ENCODE measurements at places on chromosomes 6 and 20.

DNA sequence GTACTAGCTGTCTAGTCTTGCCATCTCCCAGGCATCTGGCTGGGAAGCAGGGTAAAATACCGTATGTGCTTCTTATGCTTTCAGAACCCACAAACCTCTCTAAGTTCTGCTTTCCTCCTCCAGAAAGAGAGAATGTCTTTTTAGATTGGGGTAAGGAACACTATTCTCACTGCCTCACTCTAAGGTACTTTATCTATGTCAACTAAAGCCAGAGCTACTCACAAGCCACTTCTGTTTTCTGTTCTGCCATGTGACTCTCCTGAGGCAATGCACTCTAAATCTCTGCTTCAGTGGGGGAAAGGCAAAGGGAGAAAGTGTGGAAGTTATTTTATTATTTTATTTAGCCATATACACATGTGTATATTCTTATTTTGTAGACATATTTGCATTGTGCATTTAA, 15.6 kb downstream of the MEP1A start:
- DNase-seq = no peak

GRCh38 chr20:36197271-36197670, 39.0 kb upstream of the AAR2 start:
- no peak for DNase-seq

- DNase-seq = no peak
Observed at GRCh38 chr6:56511591-56511990, 131.1 kb downstream of the DST start.

DNA sequence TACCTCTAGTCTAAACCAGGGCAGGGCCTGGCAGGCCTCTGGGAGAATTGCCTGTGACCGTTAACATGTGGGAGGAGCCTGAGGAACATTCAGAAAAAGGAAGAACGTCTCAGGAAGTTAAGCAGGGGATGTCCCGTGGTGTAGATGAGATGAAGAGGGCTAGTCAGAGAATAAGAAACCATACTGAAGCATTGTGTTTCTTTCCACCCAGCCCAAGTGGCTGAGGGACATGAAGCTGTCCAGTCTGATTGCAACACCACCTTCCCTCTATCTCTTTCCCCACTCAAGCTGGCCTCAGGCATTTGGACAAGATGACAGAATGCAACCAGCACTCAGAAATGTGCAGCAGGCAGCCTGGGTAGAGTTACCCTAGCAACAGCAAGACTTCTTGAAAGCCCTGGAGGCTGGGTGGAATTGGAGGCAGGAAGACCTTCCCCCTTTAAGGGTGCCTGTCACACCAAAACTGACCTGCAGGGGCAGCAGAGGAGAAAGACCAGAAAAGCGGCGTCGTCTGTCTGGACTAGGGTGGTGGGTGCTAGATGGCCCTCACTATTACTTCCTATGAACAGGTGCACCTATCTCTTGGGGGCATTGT, 186.1 kb downstream of the UNC5CL start:
- no peak for DNase-seq

DNA sequence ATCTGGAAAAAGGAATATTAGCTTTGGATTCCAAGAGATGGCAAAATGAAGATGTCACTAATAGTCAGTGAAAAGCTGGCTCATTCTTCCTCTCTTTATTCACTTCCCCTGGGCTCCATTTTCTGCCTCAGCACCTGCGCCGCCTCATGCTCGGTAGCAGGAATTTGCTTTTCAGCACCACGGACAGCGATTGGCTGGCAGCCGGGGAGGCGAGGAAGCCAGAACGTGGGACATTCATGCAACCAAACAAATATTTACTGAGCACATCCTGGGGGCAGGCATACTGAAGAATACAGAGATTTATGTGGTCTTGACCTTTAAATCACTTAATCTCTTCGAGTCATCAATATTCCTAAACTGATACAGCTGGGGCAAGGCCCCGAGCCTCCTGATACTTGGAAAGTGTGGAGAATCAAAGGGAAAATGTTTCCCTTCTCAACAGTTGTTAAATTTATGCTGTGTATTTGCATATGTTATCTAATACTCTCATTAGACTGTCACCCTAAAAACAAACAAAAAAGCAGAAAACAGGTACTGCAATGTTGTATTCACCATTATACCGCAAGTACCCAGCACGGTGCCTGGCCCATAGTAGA, 12.1 kb upstream of the PDYN start:
- peak; percentile 17 for DNase-seq

- DNase-seq = no peak
Observed at GRCh38 chr20:4781637-4782377, 60.1 kb downstream of the PRND start.

DNA sequence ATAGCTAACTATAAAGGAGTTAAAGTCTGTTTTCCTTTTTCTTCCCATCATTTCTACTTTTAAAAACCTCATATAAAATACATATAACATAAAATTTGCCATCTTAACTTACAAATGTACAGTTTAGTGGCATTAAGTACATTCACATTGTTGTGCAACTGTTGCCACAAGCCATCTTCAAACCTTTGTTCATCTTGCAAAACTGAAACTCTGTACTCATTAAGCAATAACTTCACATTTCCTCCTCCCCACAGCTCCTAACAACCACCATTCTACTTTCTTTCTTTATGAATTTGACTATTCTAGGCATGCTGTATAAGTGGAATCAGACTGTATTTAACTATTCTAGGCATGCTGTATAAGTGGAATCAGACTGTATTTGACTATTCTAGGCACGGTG, 4.5 kb downstream of the CCDC170 start:
- no peak for DNase-seq

- no peak for DNase-seq
Observed at GRCh38 chr6:113634352-113635163, 222.6 kb upstream of the MARCKS start.

DNA sequence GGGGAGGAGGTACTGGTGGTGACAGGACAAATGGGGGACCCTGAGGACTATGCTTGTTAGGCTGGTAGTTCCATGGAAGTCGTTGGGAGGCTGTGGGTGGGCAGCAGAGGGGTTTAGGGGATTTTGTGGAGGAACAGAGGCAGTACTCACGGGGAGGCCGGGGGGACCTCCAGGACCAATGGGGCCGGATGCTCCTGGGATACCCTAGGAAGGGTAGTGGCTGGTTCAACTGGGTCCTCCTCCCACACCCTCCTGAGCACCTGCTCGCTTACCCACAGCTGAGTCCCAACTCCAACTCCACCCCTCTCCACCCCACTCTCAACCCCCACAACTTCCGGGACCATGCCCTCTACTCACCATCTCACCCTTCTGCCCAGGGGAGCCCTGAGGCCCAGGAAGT, 25.9 kb downstream of the COL11A2 start:
- no peak for DNase-seq

DNA sequence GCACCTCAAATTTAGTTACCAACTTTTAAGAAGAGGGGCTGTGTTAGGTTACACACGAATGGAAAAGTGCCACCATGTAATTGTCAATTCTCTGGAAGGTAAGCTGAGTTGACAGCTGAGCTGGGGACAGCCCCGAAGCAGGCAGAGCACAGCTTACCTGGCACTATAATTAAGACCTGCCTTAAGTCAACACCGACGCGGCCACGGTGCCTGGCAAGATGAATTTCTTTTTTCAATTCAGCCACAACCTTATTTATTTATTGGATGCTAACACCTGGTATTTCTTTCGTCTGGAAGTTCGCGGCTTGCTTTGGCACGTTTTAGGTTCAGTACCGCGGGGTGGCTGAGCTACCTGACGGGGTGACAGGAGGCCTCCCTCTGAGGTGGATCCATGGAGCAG, 40.6 kb upstream of the NFATC2 start:
- DNase-seq = no peak

DNA sequence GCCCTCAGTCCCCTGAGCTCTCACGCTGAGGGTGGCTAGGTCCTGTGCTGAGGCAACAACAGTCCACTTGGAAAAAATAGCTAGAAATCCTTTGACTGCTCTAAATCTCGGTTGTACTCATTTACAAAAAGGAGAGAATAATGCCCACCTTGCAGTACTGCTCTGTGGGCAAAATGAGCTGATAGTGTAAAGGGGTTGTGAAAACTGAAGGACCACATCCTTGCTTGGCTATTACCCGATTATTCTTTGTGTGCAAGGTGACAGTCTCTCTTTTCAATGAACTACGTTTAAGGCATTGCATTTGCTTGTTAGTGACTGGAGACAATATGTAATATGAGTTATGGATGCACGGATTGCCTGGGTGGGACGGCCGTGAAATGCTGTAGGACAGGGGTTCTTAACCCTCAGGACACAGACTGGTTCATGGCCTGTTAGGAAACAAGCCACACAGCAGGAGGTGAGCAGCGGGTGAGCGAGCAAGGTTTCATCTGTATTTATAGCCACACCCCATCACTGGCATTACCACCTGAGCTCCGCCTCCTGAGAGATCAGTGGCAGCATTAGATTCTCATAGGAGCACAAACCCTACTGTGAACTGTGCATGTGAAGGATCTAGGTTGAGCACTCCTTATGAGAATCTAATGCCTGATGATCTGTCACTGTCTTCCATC, 14.6 kb downstream of the SAMD3 start:
- DNase-seq = no peak

DNA sequence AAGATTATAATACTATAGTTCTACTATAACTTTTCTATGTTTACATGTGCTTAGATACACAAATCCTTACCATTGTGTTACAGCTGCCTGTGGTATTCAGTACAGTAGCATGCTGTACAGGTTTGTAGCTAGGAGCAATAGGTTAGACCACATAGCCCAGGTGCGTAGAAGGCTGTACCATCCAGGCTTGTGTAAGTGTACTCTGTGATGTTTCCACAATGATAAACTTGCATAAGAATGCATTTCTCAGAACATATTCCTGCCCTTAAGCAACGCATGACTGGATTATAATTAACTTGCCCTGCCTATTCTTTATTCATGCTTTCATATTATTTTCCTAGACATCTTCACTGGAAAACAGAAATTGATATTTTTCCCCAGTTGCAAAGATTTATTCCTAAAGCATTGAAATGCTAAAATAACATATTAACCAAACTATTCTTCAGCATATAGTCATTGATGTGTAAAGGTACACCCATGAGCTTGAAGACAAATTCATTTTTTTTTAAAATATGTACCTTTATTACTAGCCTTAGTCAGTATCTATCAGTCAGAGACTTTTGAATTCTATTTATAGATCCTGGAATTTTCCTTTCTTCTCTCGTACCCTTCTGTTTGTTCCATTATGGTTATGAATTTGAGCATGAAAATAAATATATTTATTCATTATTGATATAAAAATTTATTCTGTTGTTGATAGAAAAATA, 7.2 kb upstream of the CTAGE9 start:
- DNase-seq = no peak

- DNase-seq = no peak
Observed at GRCh38 chr6:69732045-69732444, 64.8 kb downstream of the LMBRD1 start.

DNA sequence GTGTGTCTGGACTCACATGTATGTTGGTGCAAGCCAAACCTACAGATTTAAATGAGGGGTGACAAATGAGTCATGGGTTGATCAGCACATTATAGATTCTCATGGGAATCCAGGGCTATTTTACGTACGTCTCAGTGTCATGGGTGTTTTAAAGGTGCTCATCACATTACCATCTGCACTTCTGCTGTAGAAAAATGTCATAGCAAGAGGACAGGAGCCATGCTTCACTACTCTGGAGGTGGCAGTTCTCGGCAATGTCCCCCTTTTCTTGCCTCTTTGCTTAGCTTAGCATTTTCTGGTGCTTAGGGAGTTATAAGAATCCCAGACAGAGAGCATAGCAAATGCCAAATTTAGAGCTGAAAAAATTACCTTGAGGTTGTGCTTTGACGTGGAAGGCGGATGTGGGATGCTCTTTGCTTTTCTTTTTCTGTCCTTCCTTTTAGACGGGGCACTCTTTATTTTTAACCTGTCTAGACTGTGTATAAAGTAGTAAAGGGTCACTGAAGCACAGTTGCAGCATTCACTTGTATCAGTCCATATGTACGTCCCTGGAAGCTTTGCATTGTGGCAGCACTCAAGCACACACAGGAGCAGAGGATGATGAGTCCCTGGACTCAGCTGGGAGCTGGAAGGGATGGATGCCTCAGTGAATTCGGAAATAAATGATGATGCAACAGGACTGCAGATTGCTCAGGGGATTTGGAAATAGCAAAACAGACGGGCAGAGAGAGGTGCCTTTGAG, 139.7 kb downstream of the SYNDIG1 start:
- DNase-seq = no peak

Measured in HFF-Myc (cell line).